OCI-LY7 (cell line): ENCODE measurements at places on chromosomes 13 and 19. TPM values are rescaled to one million over a fixed set of nuclear protein-coding genes. Genes with fewer than 3 reads are reported as not detected.
A peak's percentile ranks its signal among the peaks of the same experiment; 100 is the strongest.

- DNase-seq = no peak
Observed at GRCh38 chr19:18736415-18737336, 53.2 kb downstream of the CRTC1 start.

DNA sequence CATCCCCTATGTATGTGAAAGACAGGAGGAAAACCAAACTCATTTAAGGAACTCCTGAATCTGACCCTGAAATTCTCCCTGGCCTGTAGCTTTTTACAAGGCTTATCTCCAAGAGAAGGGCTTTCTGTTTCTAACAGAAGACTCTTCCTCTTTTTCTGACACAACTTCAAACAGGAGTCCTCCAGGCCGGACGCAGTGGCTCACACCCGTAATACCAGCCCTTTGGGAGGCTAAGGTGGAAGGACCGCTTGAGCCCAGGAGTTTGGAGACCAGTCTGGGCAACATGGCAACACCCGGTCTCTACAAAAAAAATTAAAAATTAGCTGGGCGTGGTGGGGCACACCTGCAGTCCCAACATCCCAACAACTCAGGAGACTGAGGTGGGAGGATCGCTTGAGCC lies 41.9 kb downstream of the CARS2 start:
- DNase-seq = no peak

- DNase-seq = no peak
Observed at GRCh38 chr19:38072776-38073750, 151.0 kb downstream of the DPF1 start.

- DNase-seq = peak; percentile 47
Observed at GRCh38 chr13:30147421-30147820, 159.9 kb downstream of the KATNAL1 start.

DNA sequence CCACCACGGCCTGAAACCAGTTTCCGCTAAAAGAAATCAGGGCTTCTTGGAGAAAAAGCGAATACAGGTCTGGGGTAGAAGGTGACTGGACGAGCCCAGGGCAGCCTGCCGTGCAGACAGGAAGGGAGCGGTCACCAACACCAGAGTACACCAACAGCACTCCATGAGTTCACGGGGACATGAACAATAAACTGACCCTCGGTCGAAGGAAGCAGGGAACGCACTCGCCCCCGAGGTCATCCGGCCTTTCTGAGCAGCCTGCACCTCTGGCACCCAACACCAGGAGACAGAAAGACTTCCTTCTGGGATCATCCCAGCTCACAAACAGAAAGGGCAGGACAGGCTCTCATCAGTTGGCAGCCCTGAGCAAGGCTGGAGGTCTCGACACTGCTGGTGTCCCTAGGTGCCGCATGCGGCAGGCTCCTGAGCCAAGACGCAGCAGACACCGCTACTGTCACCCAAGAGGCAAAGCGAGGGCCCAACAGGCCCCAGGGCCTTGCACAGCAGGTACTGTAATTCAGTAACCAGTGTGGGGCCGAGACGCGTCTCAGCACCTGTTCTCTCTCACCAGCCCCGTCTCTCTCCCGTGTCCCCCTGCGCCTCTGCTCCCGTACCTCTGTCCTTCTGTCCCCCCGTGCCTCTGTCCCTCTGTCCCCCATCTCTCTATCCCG lies 18.0 kb downstream of the DCUN1D2 start:
- no peak for DNase-seq

GRCh38 chr13:93286047-93286446 lies 59.4 kb downstream of the GPC6 start:
- no peak for DNase-seq

DNA sequence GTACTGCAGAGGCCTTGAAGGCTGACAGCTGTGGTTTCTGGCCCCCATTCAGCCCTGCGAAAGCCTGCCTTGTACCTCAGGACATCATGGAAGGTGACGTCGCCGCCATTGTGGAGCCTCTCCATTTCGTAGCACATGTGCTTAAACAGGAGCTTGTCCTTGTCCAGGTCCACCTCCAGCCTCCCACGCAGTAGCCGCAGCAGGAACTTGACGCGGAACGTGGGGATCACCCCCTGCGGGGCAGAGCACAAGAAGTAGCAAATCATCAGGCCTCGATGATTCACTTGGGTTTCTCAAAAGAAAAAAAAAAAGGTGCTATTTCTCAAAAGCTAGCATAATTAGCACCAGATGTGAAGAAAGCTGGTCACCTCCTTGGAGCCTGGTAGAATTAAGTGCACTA lies 351.0 kb downstream of the NALCN start:
- no peak for DNase-seq

DNA sequence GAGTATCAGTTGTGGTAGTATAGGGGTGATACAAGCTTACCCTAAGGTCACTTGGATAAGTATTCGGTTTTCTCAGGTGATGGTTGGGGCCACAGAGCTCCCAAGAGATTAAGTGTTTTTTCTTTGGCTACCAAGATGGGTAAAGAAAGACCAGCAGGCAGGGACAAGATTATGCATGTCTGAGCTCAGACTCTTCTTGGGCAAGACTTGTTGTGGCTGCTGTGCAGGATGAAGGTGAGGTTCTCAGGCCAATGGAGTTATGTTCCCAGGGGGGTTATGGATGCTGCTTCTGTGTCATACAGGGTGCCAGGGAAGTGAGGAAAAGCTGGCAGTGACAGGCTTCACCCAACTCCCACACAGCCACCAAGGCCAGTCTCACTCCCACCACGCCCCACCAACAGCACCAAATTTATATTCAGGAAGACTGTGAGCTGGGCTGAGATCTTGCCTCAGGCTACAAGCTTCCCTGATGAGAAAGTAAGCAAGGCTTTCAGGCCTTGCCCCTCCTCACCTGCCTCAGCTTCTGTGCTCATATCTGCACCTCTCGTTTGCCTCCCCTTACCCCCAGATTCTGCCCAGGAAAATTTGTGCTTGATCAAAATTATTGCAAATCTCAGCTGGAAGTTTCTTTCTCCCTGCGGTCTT lies 511.8 kb upstream of the SLITRK1 start:
- DNase-seq = no peak

- DNase-seq = no peak
Observed at GRCh38 chr19:49585023-49585422, 3.9 kb downstream of the PRRG2 start.

GRCh38 chr19:54029930-54030490 lies 33.7 kb downstream of the VSTM1 start:
- DNase-seq = peak; percentile 59

DNA sequence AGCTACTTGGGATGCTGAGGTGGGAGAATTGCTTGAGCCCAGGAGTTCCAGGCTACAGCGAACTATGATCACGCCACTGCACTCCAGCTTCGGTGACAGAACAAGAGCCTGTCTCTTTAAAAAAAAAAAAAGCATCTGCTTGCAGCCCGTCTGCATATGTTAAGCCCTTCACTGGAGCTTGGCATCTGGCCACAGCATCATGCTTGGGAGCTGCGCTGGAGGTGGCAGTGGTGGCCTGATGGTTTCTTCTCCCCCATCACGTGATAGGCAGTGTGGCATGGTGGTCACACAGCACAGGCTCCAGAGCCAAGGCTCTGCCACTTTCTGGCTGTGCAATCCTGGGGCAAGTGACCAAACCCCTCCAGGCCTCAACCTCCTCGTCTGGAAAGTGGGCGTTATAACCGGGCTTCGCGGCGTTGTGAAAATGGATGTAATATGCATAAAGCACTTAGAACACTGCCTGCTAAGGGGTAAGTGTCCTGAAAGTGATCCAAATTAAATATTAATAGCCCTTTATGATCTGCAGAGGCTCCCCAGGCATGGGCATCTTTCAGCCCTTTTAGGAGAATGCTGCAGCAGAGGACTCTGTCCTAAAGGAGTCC lies 24.4 kb downstream of the MARK4 start:
- DNase-seq = no peak

DNA sequence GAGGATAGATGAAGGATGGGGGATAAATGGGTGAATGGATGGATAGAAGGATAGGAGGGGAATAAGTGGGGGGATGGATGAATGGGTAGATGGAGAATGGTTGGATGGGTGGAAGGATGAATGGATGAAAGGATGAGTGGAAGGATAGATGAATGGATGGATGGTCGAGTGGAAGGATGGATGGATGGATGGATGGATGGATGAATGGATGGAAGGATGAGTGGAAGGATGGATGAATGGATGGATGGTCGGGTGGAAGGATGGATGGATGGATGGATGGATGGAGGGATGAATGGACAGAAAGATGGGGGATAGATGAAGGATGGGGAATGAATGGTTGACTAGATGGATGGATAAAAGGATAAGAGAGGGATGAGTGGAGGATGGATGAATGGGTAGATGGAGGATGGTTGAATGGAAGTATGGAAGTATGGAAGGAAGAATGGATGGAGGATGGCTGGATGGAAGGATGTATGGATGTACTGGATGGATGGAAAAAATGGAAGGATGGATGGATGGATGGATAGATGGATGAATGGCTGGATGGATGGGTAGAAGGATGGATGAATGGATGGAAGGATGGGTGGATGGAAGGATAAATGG lies 42.0 kb downstream of the FBN3 start:
- no peak for DNase-seq

DNA sequence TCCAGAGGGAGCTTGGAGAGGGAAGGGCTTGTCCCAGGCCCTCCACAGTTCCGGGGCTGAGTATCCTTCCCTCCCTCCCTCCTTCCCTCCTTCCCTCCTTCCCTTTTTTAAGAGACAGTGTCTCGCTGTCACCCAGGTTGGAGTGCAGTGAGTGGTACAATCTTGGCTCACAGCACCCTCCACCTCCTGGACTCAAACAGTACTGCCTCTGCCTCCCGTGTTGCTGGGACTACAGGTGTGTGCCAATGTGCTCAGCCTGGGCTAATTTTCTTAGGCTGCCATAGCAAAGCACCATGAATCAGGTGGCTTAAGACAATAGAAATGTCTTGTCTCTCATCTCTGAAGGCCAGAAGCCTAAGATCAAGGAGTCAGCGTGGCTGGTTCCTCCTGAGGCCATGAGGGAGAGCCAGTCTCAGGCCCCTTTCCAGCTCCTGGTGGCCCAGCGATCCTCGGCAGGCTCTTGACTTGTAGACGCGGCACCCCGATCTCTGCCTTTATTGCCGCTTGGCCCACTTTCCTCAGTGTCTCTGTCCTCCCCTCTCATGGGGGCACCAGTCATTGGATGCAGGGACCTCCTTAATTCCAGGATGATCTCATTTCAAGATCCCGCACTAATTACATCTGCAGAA lies 47.5 kb downstream of the CRTC1 start:
- peak; percentile 5 for DNase-seq

GRCh38 chr13:23365652-23366051 lies 67.8 kb downstream of the SACS start:
- DNase-seq = no peak

Gene PGPEP1
- total RNA-seq = 44.1 and 54.5 TPM in 2 replicates
